Psoas muscle (tissue), 8 donors: ENCODE measurements at places on chromosomes 16 and 17. TPM values are rescaled to one million over a fixed set of nuclear protein-coding genes. Genes with fewer than 3 reads are reported as not detected.

- H3K36me3 ChIP-seq, result no peaks in the 10 kb centered on the region
- no peaks in the 10 kb centered on the region for H3K4me1 ChIP-seq
- H3K4me3 ChIP-seq, result no peak overlapping the region
- H3K27ac ChIP-seq, result no peak overlapping the region
Observed at GRCh38 chr16:5649762-5650743, 552.5 kb upstream of the EEF2KMT start.

GRCh38 chr17:42928714-42929496 lies 28.3 kb downstream of the G6PC1 start:
- H3K36me3 ChIP-seq, result no peaks in the 10 kb centered on the region
- H3K27me3 ChIP-seq, result no peaks in the 10 kb centered on the region
- H3K4me1 ChIP-seq, result no peaks in the 10 kb centered on the region
- no peak overlapping the region for H3K4me3 ChIP-seq
- no peak for DNase-seq

Gene PPL
- 3.2 TPM for total RNA-seq

DNA sequence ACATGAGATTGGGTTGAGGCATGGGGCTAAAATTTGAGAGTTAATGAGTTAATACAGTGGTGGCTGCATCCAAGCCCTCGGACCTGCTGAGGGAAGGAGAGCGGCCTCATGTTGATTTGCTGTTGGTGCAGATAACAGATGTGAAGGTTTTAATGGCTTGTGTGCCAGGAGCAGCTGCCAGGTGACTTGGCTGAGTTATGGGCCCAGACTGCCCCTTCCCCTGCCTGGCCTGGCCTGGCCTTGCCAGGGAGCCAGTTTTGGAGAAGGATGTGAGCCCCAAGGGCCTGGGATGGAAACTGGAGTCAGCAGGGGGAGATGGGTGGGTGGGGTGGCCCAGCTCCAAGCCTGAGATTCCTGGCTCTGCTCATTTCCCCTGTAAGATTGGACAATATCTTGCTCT lies 230.1 kb downstream of the CBLN1 start:
- no peak overlapping the region for H3K27ac ChIP-seq
- no peaks in the 10 kb centered on the region for H3K36me3 ChIP-seq
- no peaks in the 10 kb centered on the region for H3K4me1 ChIP-seq
- H3K4me3 ChIP-seq, result no peak overlapping the region

Gene NKD1
- 0.36 TPM for total RNA-seq

- H3K36me3 ChIP-seq, result no peaks in the 10 kb centered on the region
- no peak overlapping the region for H3K4me3 ChIP-seq
- no peaks in the 10 kb centered on the region for H3K27me3 ChIP-seq
- no peak for DNase-seq
Observed at GRCh38 chr16:78897299-78897698, 703.2 kb downstream of the MAF start.

GRCh38 chr16:89658221-89658879 lies 714 bp downstream of the SPATA33 start:
- H3K27ac ChIP-seq, result peak overlapping the region; percentile 91
- H3K4me3 ChIP-seq, result peak overlapping the region; percentile 99
- no peak for DNase-seq
- peaks cover 18% of the 10 kb centered on the region for H3K36me3 ChIP-seq
- no peaks in the 10 kb centered on the region for H3K27me3 ChIP-seq

- no peaks in the 10 kb centered on the region for H3K4me1 ChIP-seq
- H3K27me3 ChIP-seq, result no peaks in the 10 kb centered on the region
- H3K36me3 ChIP-seq, result no peaks in the 10 kb centered on the region
- no peak overlapping the region for H3K4me3 ChIP-seq
- DNase-seq, result no peak
- no peak overlapping the region for H3K27ac ChIP-seq
Observed at GRCh38 chr16:59168461-59169114, 434.5 kb upstream of the GOT2 start.

DNA sequence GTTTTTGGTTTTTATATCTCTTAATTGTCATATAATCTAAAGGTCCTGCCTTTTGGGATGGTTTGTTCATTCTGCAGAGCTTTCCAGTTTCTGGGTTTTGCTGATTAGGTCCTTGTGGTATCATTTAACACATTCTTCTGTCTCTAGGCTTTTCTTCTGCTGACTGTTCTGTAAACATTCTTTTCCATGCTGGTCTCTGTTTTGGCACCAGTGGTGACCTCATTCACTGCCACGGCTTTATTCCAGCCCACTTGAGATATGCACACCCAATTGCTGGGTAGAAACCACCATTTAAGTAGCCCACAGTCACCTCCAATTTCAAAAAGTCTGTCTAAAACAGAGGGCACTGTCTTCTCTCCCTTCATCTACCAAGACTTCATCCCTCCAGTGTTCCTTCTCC lies 31.1 kb upstream of the COX10 start:
- H3K4me1 ChIP-seq, result no peaks in the 10 kb centered on the region
- no peak for DNase-seq

Gene SPG7
- total RNA-seq, result 87.7 TPM

- peaks cover 20% of the 10 kb centered on the region for H3K4me1 ChIP-seq
- H3K4me3 ChIP-seq, result no peak overlapping the region
- no peaks in the 10 kb centered on the region for H3K27me3 ChIP-seq
Observed at GRCh38 chr16:23466162-23466885, 13.3 kb upstream of the COG7 start.

Gene RAB40B
- 32.8 TPM for total RNA-seq

DNA sequence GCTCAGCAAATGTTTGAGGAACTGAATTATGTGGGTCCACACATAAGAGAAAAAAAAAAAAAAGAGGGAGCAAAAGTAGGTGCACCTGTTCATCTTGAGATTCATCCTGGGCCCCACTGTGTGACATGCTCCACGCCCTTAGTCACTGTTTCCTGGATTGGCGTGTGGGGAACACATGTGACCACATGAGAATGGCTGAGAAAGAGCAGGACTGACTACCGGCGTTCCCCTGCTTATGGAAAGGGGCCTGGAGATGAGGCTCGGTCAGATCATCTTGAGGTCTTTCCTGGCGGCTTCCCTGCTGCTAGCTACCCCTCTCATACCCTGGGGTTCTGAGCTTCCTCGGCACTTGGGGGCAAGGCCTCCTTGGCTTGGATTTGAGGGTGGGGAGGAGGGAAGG lies 3.9 kb downstream of the DEXI start:
- DNase-seq, result no peak
- peak overlapping the region; percentile 91 for H3K27ac ChIP-seq
- peaks cover 3% of the 10 kb centered on the region for H3K36me3 ChIP-seq
- peaks cover 81% of the 10 kb centered on the region for H3K4me1 ChIP-seq
- no peaks in the 10 kb centered on the region for H3K27me3 ChIP-seq

DNA sequence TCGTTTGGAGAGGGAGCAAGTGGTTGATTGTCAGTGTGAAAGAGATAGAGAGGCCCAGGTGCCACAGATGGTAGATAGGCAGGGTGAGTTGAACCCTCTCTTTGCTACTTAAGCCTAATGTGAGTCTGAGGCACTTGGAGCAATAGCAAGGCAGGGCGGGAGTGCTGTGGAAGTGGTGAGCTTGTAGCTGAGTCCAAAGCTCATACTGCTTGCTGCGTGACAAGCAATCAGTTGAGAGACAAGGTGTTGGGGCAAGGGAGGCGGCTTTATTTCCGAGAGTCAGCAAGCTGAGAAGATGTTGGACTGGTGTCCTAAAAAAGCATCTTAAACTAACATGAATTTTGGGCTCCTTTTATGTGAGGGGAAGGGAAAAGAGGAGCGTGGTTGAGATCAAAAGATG lies 112.9 kb upstream of the ZKSCAN2 start:
- no peaks in the 10 kb centered on the region for H3K36me3 ChIP-seq
- no peaks in the 10 kb centered on the region for H3K4me1 ChIP-seq
- DNase-seq, result no peak
- no peak overlapping the region for H3K4me3 ChIP-seq

Gene TLCD3B
- 0.24 TPM for total RNA-seq

Gene ADAM11
- 0.15 TPM for total RNA-seq

DNA sequence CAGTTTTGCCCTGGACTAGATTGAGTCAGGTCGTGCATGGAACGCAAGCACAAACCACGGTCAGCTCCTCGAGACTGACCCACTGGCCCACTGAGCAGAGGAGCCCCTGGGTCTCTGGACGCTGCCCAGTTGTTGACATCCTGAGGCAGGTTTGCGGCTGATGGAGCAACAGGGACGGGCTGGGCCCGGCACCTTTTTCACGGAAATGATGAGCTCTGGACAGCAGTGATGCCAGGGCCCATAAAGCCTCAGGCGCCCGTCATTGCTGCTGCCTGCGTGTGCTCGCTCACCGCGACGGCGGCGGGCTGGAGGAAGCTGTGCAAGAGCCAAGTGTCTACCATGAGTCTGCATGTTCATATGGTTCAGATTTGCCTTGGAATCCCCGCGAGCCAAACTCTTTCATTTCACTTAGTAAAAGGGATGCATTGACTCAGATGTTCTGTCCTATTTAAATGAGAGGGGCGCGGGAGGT lies 30.8 kb upstream of the CRISPLD2 start:
- no peak overlapping the region for H3K4me3 ChIP-seq
- no peaks in the 10 kb centered on the region for H3K36me3 ChIP-seq
- H3K4me1 ChIP-seq, result no peaks in the 10 kb centered on the region
- DNase-seq, result no peak
- no peak overlapping the region for H3K27ac ChIP-seq

Gene CLEC16A
- total RNA-seq, result 18.3 TPM

Gene TPSB2
- 14.2 TPM for total RNA-seq

Gene GSDMA
- total RNA-seq, result not detected

- no peaks in the 10 kb centered on the region for H3K4me1 ChIP-seq
- no peak overlapping the region for H3K27ac ChIP-seq
- no peak overlapping the region for H3K4me3 ChIP-seq
- no peaks in the 10 kb centered on the region for H3K36me3 ChIP-seq
- DNase-seq, result no peak
Observed at GRCh38 chr16:830107-830870, 29.8 kb upstream of the GNG13 start.

Gene PYDC1
- not detected for total RNA-seq

DNA sequence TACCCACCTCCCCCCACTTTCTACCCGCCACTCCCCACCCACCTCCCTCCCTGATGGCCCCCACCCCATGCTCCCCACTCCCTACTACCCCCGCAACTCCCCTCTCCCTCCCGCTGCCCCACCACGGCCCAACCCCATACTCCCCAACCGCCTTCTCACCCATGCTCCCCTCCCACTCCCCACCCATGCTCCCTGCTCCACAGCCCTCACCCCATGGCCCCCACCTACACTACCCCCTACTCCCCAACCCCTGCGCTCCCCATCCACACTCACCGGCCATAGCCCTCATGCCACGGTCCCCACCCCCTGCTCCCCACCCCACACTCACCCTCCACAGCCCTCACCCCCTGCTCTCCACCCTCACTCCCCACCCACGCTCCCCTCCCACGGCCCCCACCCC lies 13.9 kb downstream of the COTL1 start:
- DNase-seq, result no peak
- no peaks in the 10 kb centered on the region for H3K4me1 ChIP-seq
- peaks cover 15% of the 10 kb centered on the region for H3K27me3 ChIP-seq
- no peak overlapping the region for H3K4me3 ChIP-seq

DNA sequence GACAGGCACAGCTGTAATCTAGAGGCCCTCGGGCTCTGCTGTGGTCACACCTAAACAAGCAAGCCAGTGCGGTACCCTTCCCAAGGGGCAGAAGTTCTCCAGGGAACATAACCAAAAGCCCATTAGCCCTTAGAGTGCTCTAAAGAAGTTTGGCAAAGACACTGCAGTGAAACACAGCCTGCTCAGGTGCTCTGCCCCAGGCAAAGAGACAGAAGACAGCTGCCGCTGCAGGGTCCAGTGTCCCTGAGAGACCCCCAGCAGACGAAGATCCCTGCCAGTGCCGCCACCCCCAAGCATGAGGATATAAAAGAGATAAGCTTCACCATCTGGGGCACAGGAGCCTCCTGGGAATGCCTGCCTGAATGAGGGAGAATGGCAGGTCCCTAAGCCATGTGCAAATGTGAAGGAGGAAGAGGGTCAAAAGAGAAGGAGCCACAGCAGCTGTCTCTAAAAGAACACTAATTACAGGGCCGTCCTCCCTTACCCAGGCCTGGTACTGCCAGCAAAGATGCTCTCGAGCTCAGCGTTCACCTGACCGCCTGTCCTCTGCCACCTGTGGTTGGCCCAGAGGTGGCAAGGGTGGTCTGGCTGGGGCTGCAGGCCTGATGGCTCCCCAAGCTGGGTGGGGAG lies 29.7 kb downstream of the CUEDC1 start:
- no peak for DNase-seq
- peak overlapping the region; percentile 73 for H3K27ac ChIP-seq
- H3K27me3 ChIP-seq, result no peaks in the 10 kb centered on the region
- no peaks in the 10 kb centered on the region for H3K36me3 ChIP-seq

Gene MYH13
- total RNA-seq, result 0.11 TPM

Gene SOCS1
- total RNA-seq, result 8.4 TPM

DNA sequence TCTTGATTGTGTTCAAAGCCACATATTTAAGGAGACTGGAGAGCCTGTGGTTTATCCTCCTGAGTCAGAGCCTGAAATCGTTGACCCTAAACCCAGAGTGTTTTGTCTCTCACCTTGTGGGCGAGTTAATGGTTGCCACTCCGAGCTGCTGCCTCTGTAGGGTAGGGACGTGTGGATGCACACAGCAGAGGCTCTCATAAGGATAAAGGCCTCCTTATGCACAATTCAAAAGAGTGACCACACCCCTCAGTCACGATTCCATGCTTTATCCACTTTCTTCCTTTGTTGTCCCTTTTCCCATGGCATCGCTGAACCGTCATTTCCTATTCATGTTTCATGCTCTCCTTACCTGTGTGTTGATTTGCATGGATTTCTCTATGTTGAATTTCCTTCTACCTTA lies 805.0 kb upstream of the RBFOX1 start:
- no peak for DNase-seq
- H3K4me1 ChIP-seq, result no peaks in the 10 kb centered on the region
- H3K27ac ChIP-seq, result no peak overlapping the region
- no peak overlapping the region for H3K4me3 ChIP-seq
- H3K27me3 ChIP-seq, result no peaks in the 10 kb centered on the region

- no peak overlapping the region for H3K27ac ChIP-seq
- H3K4me3 ChIP-seq, result no peak overlapping the region
- no peaks in the 10 kb centered on the region for H3K4me1 ChIP-seq
- no peaks in the 10 kb centered on the region for H3K36me3 ChIP-seq
- H3K27me3 ChIP-seq, result no peaks in the 10 kb centered on the region
Observed at GRCh38 chr16:51949282-51949681, 597.7 kb downstream of the TOX3 start.

DNA sequence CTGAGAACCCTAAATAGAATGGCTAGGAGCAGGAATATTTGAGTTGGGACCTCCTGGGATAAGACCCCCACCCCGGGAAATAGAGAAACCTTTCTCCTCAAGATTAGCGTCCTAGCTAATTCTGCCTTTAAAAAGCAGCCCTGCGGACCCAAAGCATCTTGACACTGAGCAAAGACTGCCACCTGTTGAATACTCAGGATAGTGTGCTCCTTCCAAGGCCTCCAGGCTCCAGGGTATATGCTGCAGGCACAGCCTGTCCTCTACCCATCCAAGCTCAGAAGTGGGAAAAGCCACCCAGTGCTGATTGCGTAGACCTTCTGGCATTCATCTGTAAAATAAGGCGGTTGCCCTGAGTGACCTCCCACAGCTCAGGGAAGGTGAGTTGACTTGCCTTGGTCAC lies 456.2 kb upstream of the DYNLRB2 start:
- no peak overlapping the region for H3K27ac ChIP-seq
- H3K4me3 ChIP-seq, result no peak overlapping the region
- no peaks in the 10 kb centered on the region for H3K4me1 ChIP-seq
- H3K27me3 ChIP-seq, result no peaks in the 10 kb centered on the region

Gene ORC6
- 0.26 TPM for total RNA-seq

Gene AOC2
- 1.0 TPM for total RNA-seq

GRCh38 chr17:17146786-17147406 lies 59.2 kb downstream of the PLD6 start:
- peaks cover 10% of the 10 kb centered on the region for H3K36me3 ChIP-seq
- H3K27ac ChIP-seq, result peak overlapping the region; percentile 70
- H3K27me3 ChIP-seq, result no peaks in the 10 kb centered on the region
- H3K4me3 ChIP-seq, result no peak overlapping the region
